ENCODE measurements at places on chromosomes 16 and 17.
A peak's percentile ranks its signal among the peaks of the same experiment; 100 is the strongest.

GRCh38 chr16:66899310-66899944 is 19.1 kb downstream of the PDP2 start:
- DNase-seq: peak; percentile 20

- DNase-seq: peak; percentile 86
Measured at GRCh38 chr17:4879601-4880000, 19.7 kb upstream of the C17orf107 start.

GRCh38 chr17:37060928-37061327 is 112.2 kb downstream of the AATF start:
- DNase-seq: no peak

GRCh38 chr16:73915935-73916334 is 380.7 kb upstream of the PSMD7 start:
- DNase-seq: no peak

- DNase-seq: no peak
Measured at GRCh38 chr17:44930667-44931066, 15.4 kb upstream of the GFAP start.

GRCh38 chr17:41498276-41498675 is 7.1 kb downstream of the KRT13 start:
- peak; percentile 86 for DNase-seq

GRCh38 chr16:49775581-49775980 is 80.3 kb downstream of the ZNF423 start:
- no peak for DNase-seq

DNA sequence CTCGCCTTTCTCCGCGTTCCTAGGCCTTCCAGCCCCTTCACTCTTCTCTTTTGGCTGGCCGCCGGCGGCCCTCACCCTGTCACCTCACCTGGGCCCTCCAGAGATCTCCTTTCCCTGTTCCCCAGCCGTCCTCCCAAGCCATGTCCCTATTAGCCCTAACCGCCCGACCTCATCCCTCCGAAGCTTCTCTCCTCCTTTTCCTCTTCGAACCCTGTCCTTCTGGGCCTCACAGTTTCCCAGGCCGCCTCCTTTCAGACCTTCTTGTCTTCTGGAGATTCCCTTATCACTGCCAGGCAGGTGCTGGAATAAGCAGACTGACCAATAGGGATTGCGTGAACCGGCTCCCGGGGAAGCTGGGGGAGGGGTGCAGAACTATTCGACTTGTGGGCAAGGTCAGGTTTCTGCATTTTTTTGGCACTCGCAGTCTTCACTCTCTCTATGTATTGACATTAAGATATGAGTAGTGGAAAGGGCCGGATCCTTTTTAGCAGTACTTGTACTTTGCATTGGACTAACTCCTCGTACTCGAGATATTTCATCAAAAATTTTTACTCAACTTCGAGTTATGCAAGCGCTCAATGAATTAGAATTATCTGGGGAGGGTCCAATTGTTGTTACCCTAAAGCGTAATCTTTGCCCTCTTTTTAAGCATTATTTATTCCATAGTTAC is 690 bp downstream of the RHOT1 start:
- peak; percentile 35 for DNase-seq

All from suppressor macrophage (primary cell).